Pulmonary artery endothelial cell (primary cell): ENCODE measurements at places on chromosomes 12 and 14. TPM values are rescaled to one million over a fixed set of nuclear protein-coding genes. Genes with fewer than 3 reads are reported as not detected.

CCDC198 gene
- not detected in 2 replicates for total RNA-seq

TPH2 gene
- total RNA-seq, result 0.14 TPM in 1 of 2 replicates, not detected in the other

LMNTD1 gene
- not detected in 2 replicates for total RNA-seq

CCDC196 gene
- total RNA-seq, result not detected in 2 replicates

PTPRQ gene
- not detected in 2 replicates for total RNA-seq

TEAD4 gene
- 26.2 and 29.1 TPM in 2 replicates for total RNA-seq

SLC41A2 gene
- 14.3 and 24.5 TPM in 2 replicates for total RNA-seq

HCAR3 gene
- total RNA-seq, result not detected in 2 replicates

POTEG gene
- not detected in 2 replicates for total RNA-seq
